ENCODE measurements at places on chromosomes 13 and 19. TPM values are rescaled to one million over a fixed set of nuclear protein-coding genes. Genes with fewer than 3 reads are reported as not detected.

CLIP3 gene
- 1.5 TPM for total RNA-seq

DNA sequence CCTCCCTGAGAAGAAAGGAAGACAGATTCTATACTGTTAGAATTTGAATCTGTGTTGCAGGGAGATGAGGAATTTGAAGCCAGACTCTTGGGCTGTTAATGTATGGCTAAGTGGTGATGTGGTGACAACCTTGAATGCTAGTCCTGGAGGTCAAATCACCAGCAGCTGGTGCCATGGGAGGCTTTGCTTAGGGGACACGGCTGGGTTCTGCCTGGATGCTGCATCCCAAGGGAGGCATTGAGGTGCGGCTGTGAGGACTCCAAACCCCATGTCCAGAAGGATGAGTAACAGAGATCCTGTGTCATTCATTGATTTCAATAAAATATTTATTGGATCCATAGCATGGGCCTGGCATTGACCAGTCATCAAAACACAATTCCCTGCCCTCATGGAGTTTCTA is 42.3 kb downstream of the RFX2 start:
- no peak overlapping the region for H3K4me3 ChIP-seq
- DNase-seq, result peak; percentile 16
- H3K36me3 ChIP-seq, result no peaks in the 10 kb centered on the region
- peaks cover 25% of the 10 kb centered on the region for H3K4me1 ChIP-seq

- H3K27me3 ChIP-seq, result no peaks in the 10 kb centered on the region
- no peak for DNase-seq
- H3K4me1 ChIP-seq, result no peaks in the 10 kb centered on the region
- H3K36me3 ChIP-seq, result no peaks in the 10 kb centered on the region
- no peak overlapping the region for H3K27ac ChIP-seq
Measured at GRCh38 chr13:102310691-102311418, 91.0 kb downstream of the FGF14 start.

TTC9B gene
- total RNA-seq, result not detected

- H3K4me1 ChIP-seq, result no peaks in the 10 kb centered on the region
- H3K36me3 ChIP-seq, result no peaks in the 10 kb centered on the region
- H3K4me3 ChIP-seq, result no peak overlapping the region
- no peaks in the 10 kb centered on the region for H3K27me3 ChIP-seq
- H3K27ac ChIP-seq, result no peak overlapping the region
- no peak for DNase-seq
Measured at GRCh38 chr13:29020314-29020713, 200.2 kb downstream of the MTUS2 start.

DNA sequence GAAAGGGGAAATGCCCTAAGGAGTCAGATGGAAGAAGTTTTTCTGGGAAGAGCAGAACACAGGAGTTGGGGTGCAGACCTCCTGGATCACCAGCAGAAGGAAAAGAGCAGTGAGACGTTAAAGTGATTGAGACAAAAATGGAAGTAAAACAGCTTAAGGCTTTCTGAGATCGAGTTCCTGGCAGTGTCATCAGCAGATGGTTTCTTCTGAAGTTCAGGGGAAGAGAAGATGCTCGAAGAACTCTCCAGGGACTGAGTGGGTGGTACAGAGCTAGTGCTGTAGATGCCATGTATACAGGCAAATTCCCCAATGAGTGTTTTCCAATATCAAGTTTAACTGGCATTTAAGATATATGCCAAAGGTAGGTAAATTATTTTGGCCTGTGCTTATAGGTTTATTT is 272.2 kb upstream of the KLF12 start:
- no peaks in the 10 kb centered on the region for H3K36me3 ChIP-seq
- H3K27ac ChIP-seq, result no peak overlapping the region
- H3K27me3 ChIP-seq, result no peaks in the 10 kb centered on the region

- no peaks in the 10 kb centered on the region for H3K27me3 ChIP-seq
- no peak overlapping the region for H3K27ac ChIP-seq
- H3K4me1 ChIP-seq, result no peaks in the 10 kb centered on the region
- no peaks in the 10 kb centered on the region for H3K36me3 ChIP-seq
- H3K4me3 ChIP-seq, result no peak overlapping the region
Measured at GRCh38 chr13:29125191-29125933, 305.2 kb downstream of the MTUS2 start.

FOXO1 gene
- 4.5 TPM for total RNA-seq

- H3K27me3 ChIP-seq, result no peaks in the 10 kb centered on the region
- DNase-seq, result peak; percentile 97
- H3K4me3 ChIP-seq, result peak overlapping the region; percentile 38
- H3K4me1 ChIP-seq, result peaks cover 17% of the 10 kb centered on the region
Measured at GRCh38 chr19:55216461-55217198, 7.3 kb upstream of the PTPRH start.

IGFL3 gene
- total RNA-seq, result not detected

- H3K27ac ChIP-seq, result no peak overlapping the region
- no peak for DNase-seq
- H3K4me1 ChIP-seq, result no peaks in the 10 kb centered on the region
- no peaks in the 10 kb centered on the region for H3K36me3 ChIP-seq
Measured at GRCh38 chr19:4624733-4625362, 14.5 kb upstream of the TNFAIP8L1 start.

DNA sequence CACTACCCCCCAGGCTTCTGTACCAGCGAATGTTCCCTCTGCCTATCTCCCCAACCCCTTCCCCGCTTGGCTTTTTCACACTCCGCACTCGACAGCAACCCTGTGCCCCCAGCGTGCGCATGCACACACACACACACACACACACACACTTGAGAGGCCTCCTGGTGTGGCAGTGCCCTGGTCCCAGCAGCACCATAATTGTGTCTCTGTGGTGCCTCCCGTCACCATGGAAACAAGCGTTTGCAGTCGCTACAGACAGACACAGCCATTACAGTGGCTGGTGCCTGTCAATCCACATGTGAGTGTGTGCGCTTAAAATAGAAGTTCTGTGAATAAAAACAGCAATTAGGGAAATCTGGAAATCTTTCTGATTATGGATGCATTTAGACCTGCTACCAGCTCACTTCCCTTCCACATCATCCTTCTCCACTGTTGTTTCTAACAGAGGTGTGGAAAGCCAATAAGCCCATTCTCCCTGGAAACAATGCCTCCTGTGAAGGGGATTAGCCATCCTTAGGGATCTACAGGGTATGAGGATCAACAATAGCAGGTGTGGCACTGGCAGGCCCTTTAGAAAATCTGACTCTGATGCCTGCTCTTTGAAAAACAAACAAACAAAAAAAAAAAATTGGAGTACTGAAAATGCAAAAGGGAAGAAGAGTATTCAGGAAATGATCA is 146.3 kb downstream of the DCLK1 start:
- no peak overlapping the region for H3K4me3 ChIP-seq
- H3K27me3 ChIP-seq, result no peaks in the 10 kb centered on the region
- no peaks in the 10 kb centered on the region for H3K36me3 ChIP-seq
- no peak overlapping the region for H3K27ac ChIP-seq

DNA sequence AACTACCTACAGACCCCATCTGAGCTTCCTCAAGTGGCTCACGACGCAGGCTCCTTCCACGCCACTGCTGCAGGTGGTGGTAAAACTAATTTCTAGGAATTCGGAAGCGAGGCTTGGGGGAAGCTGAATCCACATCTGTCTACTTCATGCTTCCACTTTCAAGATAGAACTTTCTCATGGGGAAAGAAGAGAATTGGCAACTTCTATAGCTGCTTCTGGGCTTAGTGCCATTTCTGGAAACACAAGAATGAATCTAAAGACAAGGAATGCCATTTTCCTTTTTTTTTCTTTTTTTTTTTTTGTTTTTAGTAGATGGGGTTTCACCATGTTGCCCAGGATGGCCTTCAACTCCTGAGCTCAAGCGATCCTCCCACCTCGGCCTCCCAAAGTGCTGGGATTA is 2.8 kb upstream of the NLRP12 start:
- no peaks in the 10 kb centered on the region for H3K36me3 ChIP-seq
- 0 out of 2 replicates have a peak, but pooled peaks cover 6% of the 10 kb centered on the region for H3K27me3 ChIP-seq
- H3K27ac ChIP-seq, result no peak overlapping the region
- H3K4me3 ChIP-seq, result no peak overlapping the region

DNA sequence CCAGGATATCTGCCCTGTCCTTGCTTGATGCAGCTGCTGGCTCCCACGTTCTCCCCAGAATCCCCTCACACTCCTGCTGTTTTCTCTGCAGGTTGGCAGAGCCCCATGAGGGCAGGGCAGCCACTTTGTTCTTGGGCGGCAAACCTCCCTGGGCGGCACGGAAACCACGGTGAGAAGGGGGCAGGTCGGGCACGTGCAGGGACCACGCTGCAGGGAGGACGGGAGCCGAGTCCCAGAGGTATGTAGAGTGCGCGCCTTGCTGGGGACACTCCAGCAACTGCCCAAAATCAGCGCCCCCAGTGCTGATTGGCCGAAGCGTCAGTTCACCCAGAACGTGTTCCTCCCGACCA is 30.3 kb upstream of the MIER2 start:
- peaks cover 58% of the 10 kb centered on the region for H3K27me3 ChIP-seq
- DNase-seq, result no peak
- H3K27ac ChIP-seq, result no peak overlapping the region
- no peaks in the 10 kb centered on the region for H3K36me3 ChIP-seq
- H3K4me3 ChIP-seq, result no peak overlapping the region
- H3K4me1 ChIP-seq, result no peaks in the 10 kb centered on the region

FZR1 gene
- total RNA-seq, result 53.4 TPM

DNA sequence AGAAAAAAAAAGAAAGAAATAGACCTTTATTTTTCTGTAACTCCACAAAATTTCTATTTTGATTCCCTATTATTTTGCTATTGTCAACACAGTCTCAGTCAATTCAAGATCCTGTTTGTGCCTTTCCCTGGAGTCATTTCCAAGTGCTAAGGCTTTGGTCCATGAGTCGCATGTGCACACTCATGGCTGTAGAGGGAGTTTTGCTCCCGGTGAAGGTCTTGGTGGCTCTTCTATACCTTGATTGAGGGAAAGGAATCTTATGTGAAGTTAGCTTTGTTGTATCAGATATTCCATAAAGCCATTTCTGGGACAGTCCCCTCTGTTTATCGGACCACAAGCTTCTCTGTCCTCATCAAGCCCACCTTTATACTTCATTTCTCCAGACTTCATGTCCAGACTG is 58.7 kb upstream of the ALOX5AP start:
- no peak for DNase-seq
- H3K27ac ChIP-seq, result no peak overlapping the region
- no peak overlapping the region for H3K4me3 ChIP-seq
- H3K36me3 ChIP-seq, result no peaks in the 10 kb centered on the region
- peaks cover 14% of the 10 kb centered on the region for H3K4me1 ChIP-seq

DNA sequence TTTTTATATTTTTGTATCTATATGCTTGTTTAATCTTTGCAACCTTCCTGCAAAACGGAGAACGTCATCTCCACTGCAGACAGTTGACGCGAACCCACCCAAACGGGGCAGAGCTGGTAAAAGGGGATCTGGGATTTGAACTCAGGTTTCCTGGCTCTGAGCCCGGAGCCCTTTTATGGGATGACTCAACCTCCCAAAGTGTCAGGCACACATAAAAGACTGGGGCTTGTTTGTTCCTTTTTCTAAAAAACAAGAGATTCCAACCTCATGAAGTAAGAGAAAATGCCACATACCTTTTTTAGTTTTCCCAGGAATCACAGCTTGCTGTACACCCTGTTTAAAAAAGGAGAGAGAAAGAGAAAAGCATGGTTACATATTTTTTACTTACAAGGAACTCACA is 78.9 kb downstream of the GADD45B start:
- peak; percentile 85 for DNase-seq
- peaks cover 54% of the 10 kb centered on the region for H3K4me1 ChIP-seq
- H3K4me3 ChIP-seq, result no peak overlapping the region
- no peaks in the 10 kb centered on the region for H3K36me3 ChIP-seq

DNA sequence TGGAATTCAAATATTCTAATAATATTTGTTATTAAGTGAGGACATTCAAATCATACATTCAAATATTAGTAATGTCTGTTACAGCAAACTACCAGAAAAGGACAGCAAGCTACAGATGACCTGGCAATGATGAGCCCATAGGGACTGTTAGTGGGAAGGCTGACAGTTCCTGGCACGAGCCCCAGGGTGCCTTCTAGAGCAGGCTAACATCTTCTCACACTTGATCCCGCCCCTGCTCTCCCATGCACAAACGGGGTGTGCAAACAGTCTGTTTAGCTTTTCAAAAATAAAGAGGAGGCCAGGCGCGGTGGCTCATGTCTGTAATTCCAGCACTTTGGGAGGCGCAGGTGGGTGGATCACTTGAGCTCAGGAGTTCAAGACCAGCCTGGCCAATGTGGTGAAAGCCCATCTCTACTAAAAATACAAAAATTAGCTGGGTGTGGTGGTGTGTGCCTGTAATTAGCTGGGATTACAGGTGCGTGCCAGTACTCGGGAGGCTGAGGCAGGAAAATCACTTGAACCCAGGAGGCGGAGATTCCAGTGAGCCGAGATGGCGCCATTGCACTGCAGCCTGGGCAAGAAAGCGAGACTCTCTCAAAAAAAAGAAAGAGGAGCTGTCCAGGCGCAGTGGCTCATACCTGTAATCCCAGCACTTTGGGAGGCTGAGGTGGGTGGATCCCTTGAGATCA is 9.6 kb upstream of the GARRE1 start:
- H3K27ac ChIP-seq, result no peak overlapping the region
- H3K36me3 ChIP-seq, result no peaks in the 10 kb centered on the region
- DNase-seq, result no peak
- H3K4me1 ChIP-seq, result peaks cover 17% of the 10 kb centered on the region
- no peaks in the 10 kb centered on the region for H3K27me3 ChIP-seq

AMER2 gene
- not detected for total RNA-seq

ELAVL3 gene
- 1.3 TPM for total RNA-seq

DNA sequence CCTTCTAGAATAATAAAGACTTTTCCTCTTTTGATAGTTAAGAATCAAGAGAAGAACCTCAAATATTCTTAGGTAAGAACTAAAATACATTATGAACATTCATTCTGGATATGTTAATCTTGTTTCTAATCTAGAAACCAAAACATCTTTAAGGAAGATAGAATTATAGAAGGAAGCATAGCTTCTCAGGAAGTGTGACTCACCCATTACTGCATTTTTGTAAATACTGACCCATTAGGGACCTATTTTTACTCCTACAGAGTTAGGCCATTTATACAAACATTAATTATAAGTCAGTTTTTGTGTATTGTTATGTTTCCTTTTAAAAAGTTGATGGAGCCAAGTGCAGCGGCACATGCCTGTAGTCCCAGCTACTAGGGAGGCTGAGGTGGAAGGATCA is 147.1 kb downstream of the NUFIP1 start:
- no peaks in the 10 kb centered on the region for H3K27me3 ChIP-seq
- no peak overlapping the region for H3K27ac ChIP-seq
- peaks cover 54% of the 10 kb centered on the region for H3K4me1 ChIP-seq
- H3K36me3 ChIP-seq, result no peaks in the 10 kb centered on the region
- no peak overlapping the region for H3K4me3 ChIP-seq

NALCN gene
- total RNA-seq, result 0.22 TPM

GRCh38 chr19:47487551-47488515 is 3.8 kb upstream of the KPTN start:
- H3K4me3 ChIP-seq, result no peak overlapping the region
- H3K27ac ChIP-seq, result no peak overlapping the region
- DNase-seq, result no peak
- peaks cover 10% of the 10 kb centered on the region for H3K4me1 ChIP-seq
- peaks cover 45% of the 10 kb centered on the region for H3K36me3 ChIP-seq
- no peaks in the 10 kb centered on the region for H3K27me3 ChIP-seq

ADAMTSL5 gene
- total RNA-seq, result 4.0 TPM

- H3K36me3 ChIP-seq, result no peaks in the 10 kb centered on the region
- no peak overlapping the region for H3K4me3 ChIP-seq
- no peaks in the 10 kb centered on the region for H3K27me3 ChIP-seq
- no peak overlapping the region for H3K27ac ChIP-seq
- H3K4me1 ChIP-seq, result peaks cover 20% of the 10 kb centered on the region
Measured at GRCh38 chr13:41596190-41596589, 138.8 kb downstream of the RGCC start.
